Adipocyte (in vitro differentiated cells): ENCODE measurements at places on chromosomes 12 and 14.
A peak's percentile ranks its signal among the peaks of the same experiment; 100 is the strongest.

GRCh38 chr14:61396694-61397093 is 75.3 kb downstream of the PRKCH start:
- DNase-seq: no peak

DNA sequence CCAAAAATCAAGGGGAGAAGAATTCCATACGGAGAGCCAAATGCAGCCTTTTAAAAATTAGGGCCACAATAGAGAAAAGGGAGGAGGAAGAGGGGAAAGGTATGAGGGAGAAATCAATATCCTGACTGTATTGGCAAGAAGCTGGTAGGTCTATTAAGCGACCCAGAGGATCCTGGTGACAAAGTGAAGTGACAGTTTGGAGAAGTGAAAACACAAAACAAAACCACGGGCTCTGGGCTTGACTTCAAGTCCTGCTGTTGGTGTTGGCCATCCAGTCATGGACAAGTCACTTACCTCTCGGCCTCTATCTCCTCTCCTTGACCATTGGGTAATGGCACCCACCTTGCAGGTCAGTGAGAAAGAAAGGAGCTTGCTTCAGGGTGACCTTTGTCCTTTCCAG is 47.0 kb upstream of the KCNA5 start:
- no peak for DNase-seq

GRCh38 chr12:76571256-76571655 is 11.7 kb upstream of the OSBPL8 start:
- DNase-seq: no peak

DNA sequence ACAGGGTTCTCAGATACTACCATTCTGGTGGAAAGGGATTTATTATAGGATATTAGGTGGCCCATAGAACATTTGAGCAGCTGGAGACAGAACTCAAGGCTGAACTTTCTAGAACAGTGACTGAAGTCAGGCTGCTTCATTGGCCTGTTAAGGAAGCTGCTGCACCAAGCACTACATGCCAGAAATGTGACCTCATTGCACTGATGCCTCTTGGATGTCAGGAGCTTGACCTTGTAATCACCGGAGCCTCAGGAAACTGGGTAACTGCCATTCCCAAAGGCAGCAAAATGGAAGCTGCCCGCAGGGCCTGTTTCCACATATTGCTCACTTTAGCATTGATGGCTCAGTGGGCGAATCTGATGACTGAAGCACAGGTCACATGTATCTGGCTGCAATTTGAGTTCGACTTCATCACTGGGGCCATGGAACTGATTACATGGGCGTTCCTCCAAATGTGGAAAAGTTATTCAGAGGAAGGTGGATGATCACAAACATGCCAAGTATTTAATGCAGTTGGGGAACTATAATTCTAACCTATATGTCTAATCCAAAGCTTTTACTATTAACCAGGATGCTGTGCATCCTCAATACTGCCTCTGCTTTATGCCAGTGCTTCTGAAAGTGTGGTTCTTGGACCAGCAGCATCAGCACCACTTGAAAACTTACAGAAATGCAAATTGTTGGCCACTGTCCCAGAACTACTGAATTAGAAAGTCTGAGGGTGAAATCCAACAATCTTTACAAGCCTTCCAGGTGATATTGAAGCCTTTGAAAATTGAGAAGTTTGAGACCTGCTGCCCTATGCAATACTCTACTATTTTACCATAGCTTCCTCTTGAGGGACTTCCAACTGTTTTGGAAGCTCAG is 337.2 kb upstream of the NAV3 start:
- peak; percentile 11 for DNase-seq

DNA sequence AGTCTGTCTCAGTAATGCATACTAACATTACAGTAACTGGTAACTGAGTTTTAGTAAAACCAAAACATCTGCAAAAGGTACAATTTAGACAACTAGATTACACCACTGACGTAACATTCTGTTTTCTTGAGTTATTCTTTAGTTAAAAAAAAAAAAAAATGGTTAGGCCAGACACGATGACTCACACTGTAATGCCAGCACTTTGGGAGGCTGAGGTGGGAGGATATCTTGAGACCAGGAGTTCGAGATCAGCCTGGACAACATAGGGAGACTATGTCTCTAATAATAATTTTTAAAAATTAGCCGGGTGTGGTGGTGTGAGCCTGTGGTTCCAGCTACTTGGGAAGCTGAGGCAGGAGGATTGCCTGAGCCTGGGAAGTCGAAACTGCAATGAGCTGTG is 34.1 kb downstream of the AP5M1 start:
- DNase-seq: no peak

DNA sequence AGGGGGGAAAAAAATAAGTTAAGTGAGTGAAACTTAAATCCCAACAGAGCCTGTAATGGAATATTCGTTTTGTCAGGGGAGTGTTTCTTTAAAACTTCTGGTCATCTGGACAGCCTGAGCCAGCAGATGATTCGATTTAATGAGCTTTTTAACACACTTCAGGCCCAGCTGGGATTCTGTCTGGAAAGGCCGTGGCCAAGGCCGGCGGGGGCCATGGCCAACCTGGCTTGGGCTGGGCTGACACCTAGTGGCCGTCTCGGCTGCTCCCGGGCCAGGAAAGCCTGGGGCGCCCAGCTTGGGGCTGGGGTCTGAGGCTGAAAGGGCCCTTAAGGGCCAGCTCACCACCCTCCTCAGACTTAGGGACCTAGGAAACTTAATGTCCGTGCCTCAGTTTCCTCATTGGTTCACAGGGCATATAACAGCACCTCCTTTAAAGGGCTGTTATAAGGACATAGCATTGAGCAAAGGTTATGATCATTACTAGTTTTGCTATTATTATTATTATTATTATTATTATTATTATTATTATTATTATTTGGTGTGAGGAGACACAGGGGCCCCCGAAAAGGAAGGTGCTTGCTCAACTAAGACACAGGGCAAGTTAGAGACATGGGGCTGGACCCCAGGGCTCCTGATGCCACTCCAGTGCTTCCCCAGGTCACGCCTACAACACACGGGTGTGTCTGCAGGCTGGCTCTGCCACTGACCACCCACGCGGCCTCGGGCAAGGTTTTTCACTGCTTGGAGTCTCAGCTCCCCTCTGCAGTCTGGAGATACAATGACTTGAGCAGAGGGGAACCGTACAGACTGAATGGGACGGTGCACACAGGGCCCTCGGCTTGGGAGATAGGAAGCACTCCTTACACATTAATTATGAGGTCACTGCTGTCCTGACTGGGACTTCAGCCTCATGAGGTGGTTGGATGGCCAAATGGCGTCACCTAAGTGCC is 84.0 kb downstream of the SYNE3 start:
- peak; percentile 58 for DNase-seq

- no peak for DNase-seq
Observed at GRCh38 chr12:58939399-58940100, 19.2 kb upstream of the LRIG3 start.

- no peak for DNase-seq
Observed at GRCh38 chr14:104992501-104992900, 6.9 kb downstream of the CLBA1 start.

- DNase-seq: no peak
Observed at GRCh38 chr14:75063013-75063412, 811 bp downstream of the ACYP1 start.

DNA sequence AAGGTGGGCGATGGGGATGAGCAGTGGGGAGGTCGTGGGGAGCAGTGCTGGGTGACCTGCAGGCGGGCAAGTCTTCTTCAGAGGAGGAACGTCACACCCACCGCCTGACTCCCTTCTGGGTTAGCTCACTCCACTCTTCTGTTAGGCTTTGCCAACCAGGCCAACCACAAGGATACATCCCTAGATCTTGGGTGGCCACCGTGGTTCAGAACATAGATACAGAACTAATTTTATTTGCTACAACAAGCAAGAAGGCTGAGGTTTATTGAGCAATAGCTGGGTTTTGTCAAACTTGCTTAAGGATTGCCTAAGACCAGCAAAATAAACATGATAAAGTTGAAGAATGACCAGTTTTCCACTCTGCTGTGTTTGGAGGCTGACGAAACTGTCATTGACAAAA is 109.4 kb downstream of the DACT1 start:
- DNase-seq: peak; percentile 92

DNA sequence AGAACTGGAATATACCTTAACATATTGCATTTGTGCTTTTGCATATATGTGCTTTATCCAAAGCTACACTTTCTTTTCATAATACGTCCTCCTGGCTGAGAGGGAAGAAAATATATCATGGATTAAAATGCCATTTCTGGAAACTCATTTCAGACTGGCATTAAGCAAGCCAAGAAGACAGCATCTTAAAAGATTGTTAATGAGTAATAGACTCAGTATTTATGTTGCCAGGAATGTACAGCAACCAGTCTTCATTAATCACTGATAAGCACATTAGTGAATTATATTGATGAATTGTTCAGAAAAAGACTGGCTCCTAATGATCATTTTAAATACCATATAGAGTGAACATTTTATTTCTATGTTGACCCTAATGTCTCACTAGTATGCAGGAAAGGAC is 134.9 kb upstream of the IFNG-AS1 start:
- DNase-seq: no peak

DNA sequence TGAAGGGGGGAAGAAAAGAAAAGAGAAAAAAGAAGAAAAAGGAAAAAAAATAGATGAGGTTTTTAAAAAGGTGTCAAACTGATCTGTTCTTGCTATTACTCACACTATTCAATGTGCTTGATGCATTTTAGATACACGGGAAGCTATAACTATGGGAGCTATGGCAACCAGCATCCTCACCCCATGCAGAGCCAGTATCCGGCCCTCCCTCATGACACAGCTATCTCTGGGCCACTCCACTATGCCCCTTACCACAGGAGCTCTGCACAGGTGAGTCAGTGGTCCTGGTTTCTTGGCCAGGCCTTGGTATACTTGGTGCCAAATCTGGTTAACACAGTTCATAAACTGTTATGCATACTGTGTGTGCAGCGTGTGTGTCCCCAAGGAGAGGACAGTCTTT is 24.0 kb upstream of the RIC8B start:
- DNase-seq: no peak

DNA sequence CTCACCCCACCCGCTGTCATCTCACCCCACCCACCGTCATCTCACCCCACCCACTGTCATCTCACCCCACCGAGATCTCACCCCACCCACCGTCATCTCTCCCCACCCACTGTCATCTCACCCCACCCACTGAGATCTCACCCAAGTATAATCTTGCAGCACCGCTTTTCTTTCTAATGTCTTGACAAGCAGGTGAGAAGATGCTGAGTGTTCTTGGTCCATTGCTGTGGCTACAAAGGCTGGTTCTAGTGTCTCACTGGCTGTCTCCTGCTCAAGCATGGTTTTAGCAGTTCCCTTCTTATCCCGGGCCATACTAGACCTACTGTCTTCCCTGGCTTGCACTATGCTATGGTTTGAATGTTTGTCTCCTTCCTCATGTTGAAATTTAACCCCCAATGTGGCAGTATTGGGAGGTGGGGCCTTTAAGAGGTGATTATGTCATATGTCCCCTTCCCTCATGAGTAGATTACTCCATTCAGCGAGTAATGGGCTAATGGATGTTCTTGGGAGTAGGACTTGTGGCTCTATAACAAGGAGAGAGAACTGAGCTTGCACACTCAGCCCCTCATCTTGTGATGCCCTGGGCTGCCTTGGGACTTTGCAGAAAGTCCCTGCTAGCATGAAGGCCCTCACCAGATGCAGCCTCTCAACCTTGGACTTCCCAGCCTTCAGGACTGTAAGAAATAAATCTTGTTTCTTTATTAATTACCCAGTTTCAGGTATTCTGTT is 47.7 kb upstream of the PPP2R5C start:
- DNase-seq: no peak

GRCh38 chr12:40055228-40055579 is 50.7 kb downstream of the SLC2A13 start:
- DNase-seq: no peak

DNA sequence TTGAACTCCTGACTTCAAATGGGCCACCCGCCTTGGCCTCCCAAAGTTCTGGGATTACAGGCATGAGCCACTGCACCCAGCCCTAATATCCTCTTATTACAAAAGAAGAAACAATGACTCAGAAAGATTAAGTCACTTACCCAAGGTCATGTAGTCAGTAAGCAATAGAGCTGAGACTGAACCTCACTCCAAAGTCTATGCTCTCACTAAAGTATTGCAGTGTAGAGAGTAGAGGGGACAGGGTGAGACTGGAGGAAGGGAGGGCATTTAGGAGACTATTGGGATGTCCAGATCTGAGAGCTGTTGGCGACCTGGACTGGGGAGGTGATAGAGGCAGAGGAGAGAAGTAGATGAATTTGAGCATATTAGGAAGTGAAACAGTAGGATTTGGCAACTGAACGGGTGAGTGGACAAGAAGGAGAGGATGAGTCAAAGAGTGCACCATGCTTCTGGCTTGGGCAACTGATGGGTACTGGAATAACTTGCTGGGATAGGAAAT is 11.8 kb downstream of the P2RX7 start:
- DNase-seq: peak; percentile 40

GRCh38 chr14:50038398-50039119 is 77.8 kb downstream of the VCPKMT start:
- peak; percentile 65 for DNase-seq
